ENCODE measurements at places on chromosomes 6 and 20.

DNA sequence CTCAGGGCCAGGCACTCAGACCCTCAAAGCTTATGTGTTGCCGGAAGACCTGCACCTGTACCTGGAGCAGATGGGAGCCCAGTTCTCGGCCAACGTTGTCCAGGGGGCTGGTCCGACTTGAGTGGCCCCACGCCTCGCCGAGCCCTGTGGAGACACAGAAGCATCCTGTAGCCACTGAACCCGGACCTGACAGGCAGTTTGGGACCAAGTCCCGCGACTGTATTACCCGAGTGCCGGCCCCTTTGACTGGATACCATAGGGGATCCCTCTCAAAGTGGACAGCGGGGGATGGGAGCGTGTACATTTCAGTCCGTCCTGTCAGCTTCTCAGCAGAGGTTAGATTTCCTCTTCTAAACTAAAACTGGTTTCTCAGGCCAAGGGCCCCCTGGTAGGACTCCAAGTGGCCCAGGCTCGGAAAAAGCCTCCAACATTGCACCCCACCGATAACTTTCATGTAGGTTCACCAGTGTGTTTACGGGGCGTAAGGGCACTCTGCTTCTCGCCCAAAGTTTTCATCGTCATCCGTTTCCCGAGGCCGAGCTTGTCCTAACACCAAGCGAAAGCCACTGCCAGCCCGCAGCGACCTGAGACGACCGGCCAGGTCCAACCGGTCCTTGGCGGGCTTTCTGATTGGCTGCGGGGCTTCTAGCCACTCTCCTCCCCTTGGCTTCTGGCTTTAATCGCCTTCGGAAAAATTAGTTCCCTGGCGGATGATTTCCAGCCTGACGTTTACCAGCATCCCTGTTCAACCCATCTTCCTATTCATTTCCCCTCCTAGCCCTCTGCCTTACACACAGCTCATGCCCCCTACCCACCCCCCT, 10.8 kb downstream of the SIM1 start:
- no peak for DNase-seq

GRCh38 chr6:7811441-7811840, 85.5 kb downstream of the BMP6 start:
- DNase-seq, result no peak

DNA sequence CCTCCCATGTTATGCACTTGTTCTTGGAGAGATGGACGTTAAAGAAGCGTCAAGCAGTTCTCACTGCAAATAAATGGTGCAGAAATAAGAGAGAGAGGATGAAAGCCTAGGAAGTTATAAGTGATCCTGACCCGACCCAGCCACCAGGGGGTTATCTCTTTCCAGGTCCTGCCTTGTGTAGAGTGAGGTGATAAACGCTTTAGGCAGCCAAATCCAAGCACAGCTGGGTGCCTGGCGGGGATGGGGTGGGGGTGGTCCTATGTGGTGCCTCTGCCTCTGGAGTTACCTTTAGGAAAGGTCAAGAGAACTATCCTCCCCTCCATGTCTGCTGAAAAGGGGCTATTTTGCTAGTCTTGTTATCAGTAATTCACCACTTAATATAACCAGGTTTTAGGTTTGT, 9.2 kb upstream of the TFAP2A start:
- no peak for DNase-seq

DNA sequence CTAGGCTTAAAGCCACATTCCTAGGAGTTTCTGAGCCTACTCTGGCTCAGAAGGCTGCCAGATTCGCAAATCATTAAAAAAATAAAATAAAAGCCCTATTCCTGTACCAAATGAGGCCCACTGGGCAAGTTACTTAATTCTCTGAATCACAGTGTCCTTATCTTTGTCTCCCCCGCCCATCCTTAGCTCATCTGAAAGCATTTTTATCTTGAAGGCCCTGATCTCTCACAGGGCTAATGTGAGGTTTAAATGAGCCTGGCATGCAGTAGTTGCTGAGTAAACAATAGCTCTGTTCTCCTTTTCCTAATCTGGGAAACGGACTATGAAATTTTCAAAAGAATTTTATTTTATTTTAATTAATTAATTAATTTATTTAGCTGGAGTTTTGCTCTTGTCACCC, 2.1 kb upstream of the ZBTB12 start:
- no peak for DNase-seq

GRCh38 chr6:159436581-159436980, 256.5 kb downstream of the SOD2 start:
- no peak for DNase-seq

GRCh38 chr20:61119273-61119672, 132.8 kb upstream of the CDH4 start:
- no peak for DNase-seq

DNA sequence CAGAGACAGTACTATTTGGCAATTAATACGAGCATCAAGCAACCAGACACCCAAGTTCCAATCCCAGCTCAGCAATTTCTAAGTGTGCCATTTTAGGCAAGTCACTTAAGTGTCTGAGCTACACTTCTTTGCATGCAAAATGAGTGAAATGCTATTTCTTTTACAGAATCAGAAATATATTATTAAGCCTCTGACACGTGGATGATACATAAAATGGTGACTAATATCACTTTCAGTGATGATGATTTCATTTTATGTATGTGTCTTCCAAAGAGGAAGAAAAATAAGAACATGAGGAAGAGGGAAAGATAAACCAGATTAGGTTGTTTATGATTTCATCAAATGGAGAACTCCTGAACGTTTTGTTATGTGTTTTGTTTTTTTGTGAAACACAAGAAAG, 158.6 kb downstream of the TSHZ2 start:
- no peak for DNase-seq

DNA sequence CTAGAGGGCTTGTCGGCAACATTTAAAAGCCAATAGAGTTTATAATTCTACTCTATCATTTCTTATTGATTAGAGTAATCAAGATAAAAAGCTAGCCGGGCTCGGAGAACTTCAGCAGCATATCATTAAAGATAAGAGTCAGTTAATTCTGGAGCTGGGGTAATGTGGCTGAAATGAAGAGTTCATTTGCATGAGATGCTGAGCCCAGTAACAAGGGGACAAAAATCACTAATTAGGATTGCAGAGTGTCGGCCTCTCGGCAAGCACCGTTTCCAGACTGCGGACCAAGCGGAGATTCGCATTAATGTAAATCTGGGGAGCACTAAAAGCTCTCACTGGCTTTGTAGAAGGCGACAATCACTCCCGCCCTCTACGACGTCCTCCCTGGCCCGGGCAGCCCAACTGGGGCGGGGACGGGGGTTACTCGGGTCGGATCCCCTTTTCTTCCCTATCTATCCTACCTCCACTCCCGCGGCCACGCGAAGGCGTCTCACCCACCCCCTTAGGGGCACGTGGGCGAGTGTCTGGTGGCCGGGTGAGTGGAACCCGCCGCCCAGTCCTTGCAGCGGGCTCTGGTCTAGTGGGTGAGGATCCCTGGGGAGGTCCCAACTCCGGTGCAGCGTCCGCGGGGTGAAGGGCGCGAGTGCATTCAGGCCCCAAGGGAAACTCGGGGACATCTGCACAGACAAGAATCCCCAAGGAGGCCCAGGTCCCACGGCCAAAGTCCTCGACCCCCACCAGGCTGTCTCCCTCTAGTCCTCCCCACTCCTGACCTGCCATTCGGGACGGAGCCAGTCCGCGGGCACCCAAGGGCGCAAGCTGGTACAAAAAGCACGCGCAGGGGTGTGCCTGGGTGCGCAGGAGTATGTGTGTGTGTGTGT, 42.2 kb upstream of the OSTM1 start:
- no peak for DNase-seq

- no peak for DNase-seq
These were observed 23.5 kb downstream of the CARMIL1 start for GRCh38 chr6:25302677-25303128.

- DNase-seq, result no peak
These were observed 17.5 kb downstream of the PIM1 start for GRCh38 chr6:37187321-37188022.

DNA sequence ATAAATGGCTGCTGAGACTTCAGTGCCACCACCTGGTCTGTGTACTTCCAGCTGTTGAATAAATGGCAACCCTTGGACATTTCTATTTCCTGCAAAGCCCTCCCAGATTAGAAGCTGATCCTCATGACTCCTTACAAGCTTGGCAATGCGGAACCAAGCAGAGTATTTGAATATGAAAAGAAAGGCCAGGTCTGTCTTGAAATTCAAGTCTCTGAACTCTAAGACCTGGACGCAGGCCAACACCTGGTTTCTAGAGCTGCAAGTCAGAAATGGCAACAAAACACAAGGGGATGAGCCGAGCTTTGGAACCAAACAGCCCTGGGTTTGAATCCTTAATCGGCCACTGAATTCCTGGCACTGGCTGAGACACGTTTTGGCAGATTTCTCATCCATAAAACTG, 353.4 kb downstream of the PTPRT start:
- no peak for DNase-seq

- DNase-seq, result no peak
These were observed 5.5 kb downstream of the MICAL1 start for GRCh38 chr6:109449795-109450673.

GRCh38 chr6:42974919-42975505, 4.0 kb downstream of the PEX6 start:
- DNase-seq, result no peak

- no peak for DNase-seq
These were observed 238.0 kb downstream of the ANKRD60 start for GRCh38 chr20:57990396-57990987.

DNA sequence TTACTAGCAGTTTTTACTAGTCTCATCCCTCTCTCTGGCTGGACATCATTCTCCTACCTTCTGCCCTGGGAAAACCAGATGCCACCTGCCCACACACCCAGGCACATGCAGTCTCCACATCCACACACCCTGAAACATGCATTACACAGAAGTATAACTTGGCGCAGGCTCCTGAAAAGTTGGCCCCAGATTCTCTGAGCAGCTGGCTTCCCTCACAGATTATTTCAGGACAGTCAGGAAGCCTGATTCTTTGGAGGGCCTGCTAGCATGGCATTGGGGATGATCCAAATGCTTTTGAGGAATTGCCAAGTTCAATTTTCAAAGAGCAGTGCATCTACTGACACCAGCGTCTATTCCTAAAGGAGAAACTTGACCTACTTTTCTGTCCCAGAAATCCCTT, 27.8 kb upstream of the KIF16B start:
- no peak for DNase-seq

DNA sequence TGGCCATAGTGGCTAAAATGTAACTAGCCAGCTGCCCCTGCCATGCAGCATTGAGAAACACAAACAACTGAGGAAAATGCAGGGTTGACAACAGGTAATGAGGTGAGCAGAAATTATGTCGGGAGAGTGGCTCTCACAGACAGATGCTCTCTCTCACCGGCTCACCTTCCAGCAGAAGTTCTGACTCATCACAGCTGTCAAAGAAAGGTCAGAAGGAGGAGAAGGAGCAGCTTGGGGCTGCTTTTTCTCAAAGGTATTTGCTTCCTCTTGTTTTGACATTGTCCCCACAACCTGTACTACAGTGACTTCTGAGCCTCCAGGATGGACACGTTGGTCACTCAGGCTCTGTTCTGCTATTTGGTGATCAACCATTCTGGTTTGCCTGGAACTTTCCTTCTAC, 190.5 kb upstream of the HEY2 start:
- no peak for DNase-seq

DNA sequence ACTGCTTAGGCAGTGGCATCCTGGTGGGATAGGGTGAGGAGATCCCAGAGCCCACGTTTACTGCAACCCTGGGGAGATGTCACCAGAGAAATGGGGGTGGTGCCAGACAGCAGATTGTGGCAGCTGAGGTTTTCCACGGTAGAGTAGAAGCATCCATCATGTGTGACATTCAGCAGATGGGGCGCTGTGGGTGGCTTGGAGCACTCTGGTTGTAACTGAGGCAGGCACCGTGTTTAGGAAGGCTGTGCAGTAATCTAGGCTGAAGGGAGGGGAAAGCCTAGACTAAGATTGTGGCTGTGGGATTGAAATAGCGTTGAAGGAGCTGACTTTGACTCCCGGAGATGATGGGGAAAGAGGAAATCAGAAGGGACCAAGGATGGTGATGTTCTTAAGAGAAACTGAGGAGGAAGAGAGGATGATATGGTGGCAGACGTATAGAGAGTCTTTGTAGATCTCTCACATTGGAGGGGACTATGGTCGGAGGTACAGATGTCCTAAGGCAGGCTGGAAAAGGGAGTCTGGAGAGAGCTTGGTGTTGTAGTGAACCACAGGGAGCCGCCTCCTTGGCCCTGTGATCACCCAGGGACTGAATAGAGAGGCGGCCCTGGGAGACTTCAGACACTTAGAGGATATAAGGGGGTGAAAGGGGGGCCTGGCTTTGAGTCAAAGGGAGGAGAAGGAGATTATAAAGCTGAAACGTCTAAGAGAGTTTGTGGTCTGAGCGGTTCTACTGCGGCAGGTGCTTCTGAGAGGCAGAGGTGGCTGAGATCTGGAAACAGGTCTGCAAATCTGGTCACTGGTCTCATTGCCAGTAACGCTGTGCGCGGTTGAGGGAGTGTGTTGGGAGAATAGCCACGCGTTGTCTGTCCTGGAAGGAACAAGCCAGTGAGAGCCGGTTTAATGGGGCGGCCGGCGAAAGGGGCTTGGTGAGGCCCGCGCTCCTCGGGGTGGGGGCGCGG, 792 bp upstream of the MICA start:
- DNase-seq, result no peak

- DNase-seq, result no peak
These were observed 19.1 kb downstream of the EPB41L2 start for GRCh38 chr6:131043902-131044447.

GRCh38 chr6:142903812-142904211, 41.2 kb downstream of the HIVEP2 start:
- no peak for DNase-seq

DNA sequence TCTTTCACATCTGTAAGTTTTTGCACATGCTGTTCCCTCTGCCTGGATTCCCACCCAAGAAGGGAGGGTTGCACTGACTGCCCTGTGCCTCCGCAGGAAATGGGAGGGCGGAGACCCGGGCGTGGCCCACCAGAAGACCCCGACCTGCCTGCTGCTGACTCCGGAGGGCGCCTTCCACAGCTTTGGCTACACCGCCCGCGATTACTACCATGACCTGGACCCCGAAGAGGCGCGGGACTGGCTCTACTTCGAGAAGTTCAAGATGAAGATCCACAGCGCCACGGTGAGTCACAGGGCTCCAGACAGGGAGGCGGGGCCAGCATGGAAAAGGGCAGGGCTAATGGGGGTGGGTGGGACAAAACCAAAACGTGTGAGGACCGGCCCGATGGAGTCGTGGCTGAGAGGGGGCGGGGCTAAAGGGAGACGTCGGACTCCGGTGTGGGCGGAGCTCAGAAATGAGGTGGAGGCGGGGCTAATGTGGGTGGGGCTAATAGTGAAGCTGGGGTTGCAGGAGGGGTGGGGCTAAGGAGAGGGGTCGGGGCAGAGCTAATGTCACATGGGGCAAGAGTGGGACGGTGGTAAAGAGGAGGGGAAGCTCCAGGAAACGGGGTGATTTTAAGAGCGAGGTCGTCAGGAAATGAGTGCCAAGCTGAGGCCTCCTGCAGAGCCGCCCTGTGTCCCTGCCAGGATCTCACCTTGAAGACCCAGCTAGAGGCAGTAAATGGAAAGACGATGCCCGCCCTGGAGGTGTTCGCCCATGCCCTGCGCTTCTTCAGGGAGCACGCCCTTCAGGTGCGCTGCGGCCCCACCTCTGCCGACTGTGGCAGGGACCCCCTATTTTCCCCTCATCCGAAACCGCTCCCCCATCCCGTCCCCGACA, 12.6 kb downstream of the HSPA12B start:
- peak; percentile 47 for DNase-seq

All from activated T-helper 1 cell treated with Interleukin-2 at 50 U/mL for 16 hours (primary cell).